NCI-H1417 (cell line): ENCODE measurements at places on chromosomes 7 and 10.

DNA sequence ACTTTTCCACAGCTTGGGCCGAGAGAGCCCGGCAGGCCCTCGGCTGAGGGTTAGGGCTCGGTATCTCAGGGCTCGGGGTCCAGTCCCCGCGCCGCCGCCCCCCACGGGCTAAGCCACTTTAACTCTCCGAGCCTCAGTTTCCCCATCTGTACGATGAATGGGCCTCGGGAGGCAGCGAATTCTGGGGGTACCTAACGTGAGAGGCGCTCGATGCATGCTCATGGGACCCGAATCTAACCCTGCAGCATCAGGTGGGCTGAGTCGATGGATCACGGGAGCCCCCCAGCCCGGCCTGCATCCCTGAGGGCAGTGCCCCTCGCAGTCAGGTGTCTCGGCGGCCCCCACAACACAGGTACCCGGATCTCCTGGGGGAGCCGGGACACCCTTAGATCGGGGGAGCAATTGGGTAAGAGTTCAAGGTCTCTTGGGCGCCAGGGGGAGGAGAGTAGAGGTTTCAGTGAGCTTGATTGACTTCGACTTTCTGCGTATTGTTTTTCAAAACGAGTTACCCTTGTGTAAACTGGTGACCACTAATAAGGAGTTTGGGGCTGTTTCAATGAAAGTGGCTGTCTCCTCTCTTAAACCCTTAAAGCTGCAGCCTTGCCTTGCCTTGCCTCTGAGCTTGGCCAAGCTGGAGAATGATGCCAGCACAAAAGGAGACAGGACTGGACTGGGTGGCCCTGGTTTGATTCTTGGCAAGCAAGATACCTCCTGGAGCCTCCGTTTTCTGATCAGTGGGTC lies 631 bp downstream of the POR start:
- peak; percentile 63 for DNase-seq

DNA sequence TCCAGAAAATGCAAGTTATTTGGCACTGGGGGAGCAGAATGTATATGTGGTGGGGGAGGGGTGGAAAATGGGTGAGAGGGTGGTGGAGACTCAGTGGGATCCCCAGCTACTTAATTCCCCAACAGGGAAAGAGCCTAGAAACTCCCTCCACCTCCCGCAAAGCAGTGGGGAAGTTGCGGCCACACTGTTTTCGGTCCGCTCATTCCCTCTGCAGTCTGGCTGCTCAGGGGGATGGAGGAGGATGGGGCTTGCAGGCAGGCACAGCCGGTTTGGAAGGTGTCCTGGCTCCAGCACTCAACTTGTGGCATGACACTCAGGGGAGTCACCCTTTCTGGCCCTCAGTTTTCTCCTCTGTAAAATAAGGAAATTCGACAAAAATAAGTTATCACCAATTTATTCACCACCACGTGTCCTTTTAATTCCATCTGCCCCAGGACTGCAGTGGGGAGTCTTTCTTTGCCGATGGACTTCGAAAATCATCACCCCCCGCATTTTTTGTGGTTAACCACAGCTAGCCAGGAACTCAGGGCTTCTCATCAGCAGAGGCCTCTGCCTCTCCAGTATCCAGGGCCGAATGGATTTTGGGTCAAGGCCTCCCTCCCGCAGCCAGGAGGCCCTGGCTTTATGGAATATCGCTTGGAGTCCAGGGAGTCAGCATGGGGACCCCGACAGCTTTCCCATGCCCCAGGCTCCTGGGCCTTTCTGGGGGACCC lies 1.6 kb upstream of the HTRA1 start:
- DNase-seq: no peak

DNA sequence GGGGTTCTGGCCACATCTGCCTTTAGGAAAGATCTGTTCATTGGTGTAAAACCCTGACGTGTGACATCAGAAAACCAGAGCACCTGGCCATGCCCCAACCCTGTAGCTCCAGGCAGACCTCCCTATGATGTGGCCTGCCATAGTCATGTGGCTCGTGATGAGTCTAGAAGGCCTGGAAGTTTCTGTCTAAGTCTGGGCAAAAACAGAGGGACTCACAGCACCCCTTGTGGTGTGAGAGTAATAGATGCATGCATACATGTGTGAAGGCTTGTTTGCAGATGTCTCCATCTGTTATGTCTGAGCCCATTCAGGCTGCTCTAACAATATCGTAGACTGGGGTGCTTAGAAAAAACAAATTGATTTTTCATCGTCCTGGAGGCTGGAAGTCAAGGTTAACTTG lies 309.3 kb downstream of the PAXIP1 start:
- no peak for DNase-seq

- DNase-seq: no peak
Measured at GRCh38 chr7:29202651-29203069, 8.1 kb downstream of the CHN2 start.

- DNase-seq: no peak
Measured at GRCh38 chr7:102872460-102872859, 40.3 kb upstream of the LRRC17 start.

DNA sequence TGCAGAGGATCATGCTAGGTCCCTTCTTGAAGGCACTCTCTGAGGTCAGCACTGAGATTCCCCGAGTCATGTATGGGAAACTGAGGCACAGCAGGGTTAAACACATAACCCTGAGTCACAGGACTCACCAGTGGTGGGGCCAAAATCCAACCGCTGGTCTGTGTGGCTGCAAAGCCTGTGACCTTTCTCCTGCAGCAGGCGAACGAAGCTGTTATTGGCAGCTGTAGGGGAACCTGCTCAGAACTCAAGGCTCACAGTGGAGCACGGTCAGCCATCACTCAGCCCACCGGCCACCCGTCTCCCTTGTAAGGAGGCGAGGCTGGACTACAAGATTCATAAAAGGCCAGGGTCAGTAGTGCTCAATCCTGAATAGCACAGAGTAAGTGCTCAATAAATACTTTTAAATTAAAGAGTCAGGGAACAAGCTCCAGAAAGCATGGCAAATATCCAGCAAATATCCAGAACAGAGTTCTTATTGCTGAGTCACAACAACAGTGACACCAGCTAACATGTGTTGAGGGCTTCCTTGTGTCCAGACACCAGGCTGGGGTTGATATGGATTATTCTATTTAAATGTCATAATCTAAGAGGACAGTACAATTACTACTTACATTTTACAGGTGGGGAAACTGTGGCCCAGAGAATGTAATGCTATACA lies 34.9 kb downstream of the CHST15 start:
- DNase-seq: no peak

DNA sequence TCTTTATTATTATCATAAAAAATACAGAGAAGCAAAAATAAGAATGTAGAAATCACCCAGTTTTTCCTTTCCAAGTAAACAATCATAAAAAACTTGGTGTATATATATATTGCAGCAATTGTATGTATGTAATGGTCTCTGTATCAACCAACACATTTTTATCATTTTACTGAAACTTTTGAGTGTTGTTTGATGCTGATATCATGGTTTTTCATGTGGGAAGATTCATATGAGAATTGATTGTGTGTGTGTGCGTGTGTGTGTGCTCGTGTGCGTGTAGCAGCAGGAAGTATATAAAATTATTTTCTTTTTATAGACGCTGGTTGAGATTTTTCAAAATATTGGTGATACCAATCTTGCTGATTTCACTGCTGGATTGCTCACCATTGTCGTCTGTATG lies 22.3 kb downstream of the SLC26A4 start:
- no peak for DNase-seq

DNA sequence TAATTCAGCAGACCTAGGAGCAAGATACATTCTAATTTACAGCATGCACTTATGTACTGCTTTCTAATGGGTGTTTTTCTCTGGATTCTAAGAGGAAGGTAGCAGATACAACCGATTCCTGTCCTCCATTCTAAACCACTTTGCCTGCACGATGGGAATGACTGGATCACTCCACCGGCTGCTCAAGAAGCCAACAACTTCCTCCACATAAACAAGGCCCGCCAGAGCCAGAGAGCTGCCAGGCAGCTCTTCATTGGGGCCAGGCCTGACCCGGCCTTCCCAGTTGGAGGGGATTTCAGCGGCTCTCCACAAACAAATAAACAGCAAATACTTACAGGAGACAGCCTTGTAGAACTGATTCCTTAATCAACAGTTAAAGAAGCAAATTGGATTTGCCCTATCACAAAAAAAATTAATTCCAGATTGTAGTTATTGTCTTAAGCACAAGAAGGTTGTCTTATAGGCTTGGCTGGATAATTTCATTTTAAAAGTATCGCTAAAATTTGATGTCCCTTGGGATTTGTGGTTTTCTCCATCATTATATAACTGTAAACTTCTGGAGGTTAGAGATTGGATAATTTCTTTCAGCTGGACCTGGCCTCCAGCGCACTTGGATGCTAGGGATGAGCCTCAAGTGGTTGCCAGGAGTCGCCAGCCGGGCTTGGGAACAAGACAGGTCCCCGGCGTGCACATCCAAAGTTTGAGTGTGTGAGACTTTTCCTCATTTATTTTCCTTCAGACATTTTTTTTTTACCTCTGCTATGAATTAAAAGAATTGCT lies 20.9 kb downstream of the EBF3 start:
- DNase-seq: no peak

DNA sequence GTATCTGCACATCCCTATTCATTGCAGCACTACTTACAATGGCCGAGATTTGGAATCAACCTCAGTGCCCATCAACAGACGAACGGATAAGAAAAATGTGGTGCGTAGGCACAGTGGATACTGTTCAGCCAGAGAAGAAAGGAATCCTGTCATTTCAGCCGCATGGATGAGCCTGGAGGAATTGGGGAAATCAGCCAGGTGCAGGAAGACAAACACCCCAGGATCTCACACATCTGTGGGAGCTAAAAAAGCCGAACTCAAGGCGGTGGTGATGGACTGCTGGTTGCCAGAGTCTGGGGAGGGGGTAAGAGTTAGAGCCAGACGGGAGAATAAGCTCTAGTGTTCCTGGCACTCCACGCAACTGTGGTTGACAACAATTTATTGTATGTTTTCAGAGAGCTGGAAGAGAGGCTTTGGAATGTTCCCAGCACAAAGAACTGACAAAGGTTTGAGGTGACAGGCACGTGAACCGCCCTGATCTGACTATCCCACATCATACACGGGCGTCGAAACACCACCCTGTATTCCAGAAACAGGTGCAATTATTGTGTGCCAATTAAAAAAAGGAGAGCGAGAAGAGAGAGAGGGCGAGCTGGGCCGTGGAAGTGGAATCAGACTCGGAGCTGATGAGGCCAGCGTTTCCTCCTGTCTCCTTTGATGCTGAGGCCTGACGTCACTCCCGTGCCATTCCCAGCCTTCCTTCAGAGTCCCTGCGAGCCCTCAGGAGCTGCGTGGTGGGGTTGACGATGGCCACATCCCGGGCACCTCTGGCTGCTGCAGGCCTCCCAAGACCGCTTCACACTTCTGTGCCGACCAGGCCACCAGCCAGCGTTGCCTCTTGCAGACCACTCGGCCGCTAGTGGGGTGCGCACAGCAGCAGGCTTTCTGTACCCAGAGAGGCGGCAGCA lies 189.5 kb downstream of the DNAJB6 start:
- no peak for DNase-seq

DNA sequence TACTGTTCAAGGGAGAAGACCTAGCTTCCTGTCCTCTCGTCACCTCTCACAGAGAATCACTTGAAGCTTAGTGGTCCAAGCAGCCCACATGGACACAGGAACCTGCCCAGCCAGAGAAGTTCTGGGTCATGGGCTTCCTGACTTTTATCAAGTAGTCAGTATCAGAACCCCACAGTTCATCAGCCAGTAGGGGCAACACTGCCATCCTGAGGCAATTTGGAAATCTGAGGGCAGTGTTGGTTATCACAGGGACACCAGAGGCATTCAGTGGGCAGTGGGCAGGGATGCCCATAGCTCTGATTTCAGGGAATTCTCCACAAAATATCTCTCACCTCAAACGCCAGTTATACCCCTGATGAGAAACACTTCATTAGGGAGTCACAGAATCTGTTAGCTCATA lies 22.5 kb upstream of the MGAM2 start:
- no peak for DNase-seq

- no peak for DNase-seq
Measured at GRCh38 chr7:73671857-73672445, 4.3 kb downstream of the VPS37D start.

DNA sequence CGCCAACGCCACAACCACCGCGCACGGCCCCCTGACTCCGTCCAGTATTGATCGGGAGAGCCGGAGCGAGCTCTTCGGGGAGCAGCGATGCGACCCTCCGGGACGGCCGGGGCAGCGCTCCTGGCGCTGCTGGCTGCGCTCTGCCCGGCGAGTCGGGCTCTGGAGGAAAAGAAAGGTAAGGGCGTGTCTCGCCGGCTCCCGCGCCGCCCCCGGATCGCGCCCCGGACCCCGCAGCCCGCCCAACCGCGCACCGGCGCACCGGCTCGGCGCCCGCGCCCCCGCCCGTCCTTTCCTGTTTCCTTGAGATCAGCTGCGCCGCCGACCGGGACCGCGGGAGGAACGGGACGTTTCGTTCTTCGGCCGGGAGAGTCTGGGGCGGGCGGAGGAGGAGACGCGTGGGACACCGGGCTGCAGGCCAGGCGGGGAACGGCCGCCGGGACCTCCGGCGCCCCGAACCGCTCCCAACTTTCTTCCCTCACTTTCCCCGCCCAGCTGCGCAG lies 424 bp downstream of the EGFR start:
- no peak for DNase-seq

DNA sequence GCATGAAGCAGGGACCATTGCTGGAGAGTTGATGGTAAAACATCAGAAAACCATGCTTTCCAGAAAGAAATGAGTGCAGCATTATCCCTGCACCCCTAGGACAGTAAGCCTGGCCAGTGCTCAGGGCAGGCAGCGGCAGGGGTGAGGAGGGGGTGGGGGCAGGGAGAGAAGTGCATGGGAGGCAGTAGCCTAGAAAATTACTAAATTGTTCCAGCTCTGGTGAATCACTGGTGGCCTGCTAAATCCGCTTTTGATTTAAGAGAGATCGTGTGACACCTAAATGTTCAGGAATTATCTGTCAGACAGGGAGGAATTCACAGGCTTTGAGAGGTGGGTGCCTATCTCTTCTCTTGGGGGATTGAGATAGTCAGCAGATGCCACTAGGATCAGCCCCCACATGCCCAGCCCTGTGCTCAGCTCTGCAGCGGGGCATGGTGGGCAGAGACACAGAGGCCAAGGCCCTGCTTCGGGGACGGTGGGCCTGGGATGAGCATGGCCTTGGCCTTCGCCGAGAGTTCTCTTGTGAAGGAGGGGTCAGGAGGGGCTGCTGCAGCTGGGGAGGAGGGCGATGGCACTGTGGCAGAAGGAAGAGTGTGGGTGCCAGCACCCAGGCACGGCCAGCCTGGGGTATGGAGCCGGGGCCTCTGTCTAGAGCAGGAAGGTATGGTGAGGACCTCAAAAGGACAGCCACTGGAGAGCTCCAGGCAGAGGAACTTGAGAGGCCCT lies 5.0 kb upstream of the AQP1 start:
- no peak for DNase-seq

DNA sequence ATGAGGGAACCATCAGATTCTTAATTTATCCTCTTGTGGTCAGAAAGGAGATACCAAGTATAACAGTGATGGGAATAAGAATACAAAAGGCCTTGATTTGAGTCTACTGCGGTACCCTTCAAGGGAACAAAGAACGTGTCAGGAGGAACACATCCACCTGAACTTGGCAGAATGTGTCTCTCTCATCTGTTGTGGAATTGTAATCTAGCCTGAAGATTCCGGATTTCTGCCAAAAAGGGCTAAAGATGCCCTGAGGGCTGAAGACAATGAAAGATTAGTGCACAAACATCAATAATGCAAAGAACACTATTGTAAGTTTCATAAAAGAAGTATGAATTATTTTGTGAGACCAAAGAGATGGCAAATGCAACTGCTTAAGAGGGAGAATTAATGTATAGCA lies 134.8 kb downstream of the RELN start:
- DNase-seq: no peak
